ENCODE measurements at places on chromosomes 2 and 18. TPM values are rescaled to one million over a fixed set of nuclear protein-coding genes. Genes with fewer than 3 reads are reported as not detected.

UGT1A4 gene
- total RNA-seq: 2.3 TPM

SERPINB4 gene
- 1.3 TPM for total RNA-seq

BMP10 gene
- total RNA-seq: not detected

- no peak for DNase-seq
Measured at GRCh38 chr2:119136093-119136492, 22.5 kb downstream of the C1QL2 start.

GRCh38 chr18:3213300-3214059 is 6.3 kb downstream of the MYOM1 start:
- DNase-seq: no peak

Data from lower leg skin (tissue), 4 donors.